ENCODE measurements at places on chromosomes 12 and 14.

GRCh38 chr14:70213721-70214282 lies 25.1 kb upstream of the SLC8A3 start:
- DNase-seq = no peak

GRCh38 chr14:85444635-85445034 lies 85.3 kb upstream of the FLRT2 start:
- no peak for DNase-seq

GRCh38 chr12:130715998-130716968 lies at the start of gene RIMBP2:
RIMBP2 (minus strand) TSS chr12:130716299; CDS start chr12:130479013, 237,286 bp downstream.
- no peak for DNase-seq

DNA sequence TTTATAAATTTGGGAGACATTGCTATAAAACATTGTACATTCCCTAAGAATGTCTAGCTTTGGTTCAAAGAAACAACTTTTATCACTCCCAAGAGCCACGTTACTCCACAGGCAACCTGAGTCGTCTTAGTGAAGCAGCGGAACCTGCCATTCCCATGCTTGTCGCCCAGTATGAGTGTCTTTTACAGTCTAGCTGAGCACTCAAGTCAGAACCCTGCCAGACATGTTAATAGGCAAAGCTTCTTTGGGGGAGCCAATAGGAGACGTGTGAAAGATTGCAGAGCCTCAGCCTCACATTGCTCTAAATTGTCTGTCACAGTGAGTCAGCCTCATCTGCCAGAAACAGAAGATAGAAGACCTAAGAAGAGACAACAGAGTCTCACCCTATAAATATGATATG lies 541.6 kb upstream of the FLRT2 start:
- no peak for DNase-seq

GRCh38 chr14:67447033-67447381 lies 35.0 kb upstream of the PLEK2 start:
- DNase-seq = no peak

DNA sequence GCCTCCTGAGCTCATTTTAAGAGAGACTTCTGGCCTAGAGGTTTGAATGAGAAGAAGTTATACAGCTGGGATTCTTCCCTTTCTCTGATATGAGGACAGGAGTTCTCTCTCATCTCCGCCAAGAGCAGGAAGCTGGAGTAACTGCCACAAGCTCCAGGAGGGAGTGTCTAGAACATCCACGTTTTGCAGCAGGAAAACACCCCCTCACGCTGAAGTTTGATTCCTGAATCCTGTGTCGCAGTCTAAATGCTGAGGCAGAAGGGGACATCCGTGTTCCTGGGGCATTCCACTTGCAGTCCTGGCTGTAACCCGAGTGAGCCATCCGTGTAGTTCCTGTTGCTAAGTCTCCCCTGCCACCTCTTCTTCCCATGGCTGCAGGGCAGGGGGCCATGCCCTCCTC lies 38.3 kb downstream of the NTF3 start:
- DNase-seq = no peak

DNA sequence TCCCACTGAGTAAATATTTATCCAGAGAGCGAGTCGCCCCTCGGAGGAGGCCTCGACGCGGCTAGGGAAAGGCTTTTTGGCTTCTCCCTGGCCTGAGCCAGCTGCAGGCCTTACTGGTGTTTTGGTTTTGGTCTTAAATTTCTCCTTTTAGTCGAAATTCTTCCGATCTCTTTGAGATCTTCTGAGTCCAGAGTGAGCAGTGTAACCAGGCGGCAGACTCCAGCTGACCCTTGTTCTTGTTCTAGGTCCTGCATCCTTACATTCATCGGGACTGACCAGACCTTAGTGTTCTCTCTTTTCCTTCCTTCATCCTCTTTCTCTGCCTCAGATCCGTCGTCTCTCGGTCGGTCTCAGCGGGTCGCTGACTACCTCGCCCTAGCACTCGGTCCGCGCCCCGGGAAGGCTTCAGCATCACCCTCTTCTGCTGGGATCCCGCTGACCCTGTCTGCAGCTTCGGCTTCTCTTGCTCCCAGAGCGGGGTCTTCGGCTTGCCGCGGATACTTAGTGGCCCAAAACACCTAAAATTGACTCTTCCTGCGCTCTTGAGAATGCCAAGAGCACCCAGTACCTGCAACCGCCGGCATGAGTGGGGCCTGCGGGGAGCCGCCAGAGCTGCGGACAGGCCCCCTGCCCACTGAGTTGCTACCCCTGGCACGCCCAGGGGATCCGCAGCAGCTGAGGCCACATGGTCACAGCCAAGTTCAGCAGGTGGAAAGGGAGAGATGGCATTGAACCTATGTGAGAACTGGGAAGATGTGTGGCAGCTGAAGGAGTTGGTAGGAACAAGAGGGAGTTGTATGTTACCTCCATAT lies 2.4 kb upstream of the PAX9 start:
- DNase-seq = no peak

DNA sequence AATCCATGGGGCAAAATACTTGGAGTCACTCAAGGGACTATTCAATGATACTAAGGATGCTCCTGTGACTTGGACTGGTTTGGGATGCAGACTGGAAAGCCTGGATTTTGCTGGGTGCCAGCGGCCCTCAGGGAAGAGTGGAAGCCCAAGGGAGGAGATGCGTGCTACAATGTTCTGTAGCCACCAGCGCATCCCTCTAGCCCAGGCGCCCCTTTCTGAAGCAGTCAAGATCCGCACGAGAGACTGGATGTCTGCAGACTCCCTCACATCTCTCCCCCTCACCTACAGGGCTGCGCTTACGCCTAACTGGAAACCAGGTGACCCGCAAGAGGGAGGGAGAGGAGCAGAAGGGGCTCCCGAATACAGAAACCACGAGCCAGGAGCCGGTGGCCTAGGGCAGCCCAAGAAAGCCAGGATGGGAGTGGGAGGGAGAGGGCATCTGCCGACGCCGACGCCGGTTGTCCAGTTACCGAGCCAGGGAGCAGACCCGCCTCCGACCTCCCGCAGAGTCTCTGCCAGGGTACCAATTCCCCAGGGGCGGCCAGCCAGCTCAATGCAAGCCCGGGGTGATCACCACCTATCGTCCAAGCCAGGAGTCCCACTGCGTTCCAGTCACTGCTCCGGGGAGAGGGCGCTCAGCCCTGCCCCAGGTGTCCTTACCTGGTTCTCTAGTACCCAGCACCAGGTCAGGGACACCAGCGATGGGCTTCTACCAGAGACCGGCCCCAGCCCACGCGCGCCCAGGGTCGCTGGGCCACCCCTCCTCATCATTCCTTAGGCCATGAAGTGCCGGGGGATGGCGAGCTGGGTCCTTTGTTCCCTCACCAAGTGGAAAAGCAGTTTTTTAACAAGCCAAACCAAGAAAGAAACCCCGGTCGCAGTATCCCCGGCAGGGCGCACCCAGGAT lies 1.2 kb downstream of the NTN4 start:
- DNase-seq = no peak

GRCh38 chr14:76644855-76645518 lies 116.3 kb upstream of the VASH1 start:
- no peak for DNase-seq
